ENCODE measurements at places on chromosomes 12 and 14.

GRCh38 chr14:36177489-36177888 is 967 bp upstream of the PTCSC3 start:
- DNase-seq = no peak

DNA sequence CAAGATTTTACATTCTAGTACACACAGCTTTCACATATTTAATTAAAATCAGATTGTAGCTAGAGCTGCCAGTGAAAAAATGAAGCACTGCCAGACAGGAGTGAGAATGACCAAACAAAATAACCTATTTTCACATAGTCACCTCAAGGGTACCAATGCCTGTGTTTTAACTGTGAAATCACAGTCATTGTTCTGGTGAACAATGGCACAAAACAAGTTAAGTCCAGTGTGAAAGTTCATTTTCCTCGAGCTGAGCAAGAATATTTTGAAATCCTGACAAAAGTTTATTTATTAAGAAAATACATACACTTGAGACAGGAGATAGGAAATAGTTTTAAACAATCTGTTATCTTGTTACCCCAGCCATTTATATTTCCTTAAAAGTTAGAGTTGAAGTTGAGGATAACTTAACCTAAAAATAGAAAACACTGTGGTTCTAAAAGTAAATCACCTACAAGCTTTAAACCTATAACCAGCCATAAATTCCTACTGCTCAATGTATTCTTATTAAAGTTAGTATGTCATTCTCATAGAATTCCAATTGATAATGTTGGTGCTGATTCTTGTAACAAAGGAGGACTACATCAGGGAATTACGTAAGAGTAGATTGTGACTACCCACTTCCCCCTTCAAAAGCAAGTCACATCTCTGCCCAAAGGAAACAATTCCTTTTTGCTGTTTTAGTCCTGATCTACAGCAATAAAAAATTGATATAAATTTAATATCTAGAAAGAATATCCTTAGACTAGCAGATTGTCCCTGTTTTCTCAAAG is 15.9 kb downstream of the DENND5B start:
- DNase-seq = no peak

DNA sequence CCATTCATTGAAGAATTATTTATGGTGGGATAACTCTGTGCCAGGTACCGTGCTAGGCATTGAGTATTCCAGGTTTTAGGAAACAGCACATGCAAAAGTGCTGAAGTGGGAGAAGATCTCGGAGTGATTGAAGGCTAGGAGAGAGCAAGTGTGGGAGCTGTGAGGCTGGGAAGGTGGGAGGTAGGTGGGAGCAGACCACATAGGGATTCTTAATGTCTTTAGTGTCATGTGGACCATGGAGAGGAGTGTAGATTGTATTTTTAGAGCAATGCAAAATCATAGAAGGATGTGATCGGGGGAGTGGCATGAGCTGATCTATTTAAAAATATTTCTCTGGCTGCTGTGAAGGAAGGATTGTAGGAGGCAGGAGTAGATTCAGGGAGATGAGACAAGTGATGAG is 5.4 kb downstream of the PTPN11 start:
- no peak for DNase-seq

GRCh38 chr12:124347335-124347734 is 52.4 kb downstream of the RFLNA start:
- DNase-seq = no peak

DNA sequence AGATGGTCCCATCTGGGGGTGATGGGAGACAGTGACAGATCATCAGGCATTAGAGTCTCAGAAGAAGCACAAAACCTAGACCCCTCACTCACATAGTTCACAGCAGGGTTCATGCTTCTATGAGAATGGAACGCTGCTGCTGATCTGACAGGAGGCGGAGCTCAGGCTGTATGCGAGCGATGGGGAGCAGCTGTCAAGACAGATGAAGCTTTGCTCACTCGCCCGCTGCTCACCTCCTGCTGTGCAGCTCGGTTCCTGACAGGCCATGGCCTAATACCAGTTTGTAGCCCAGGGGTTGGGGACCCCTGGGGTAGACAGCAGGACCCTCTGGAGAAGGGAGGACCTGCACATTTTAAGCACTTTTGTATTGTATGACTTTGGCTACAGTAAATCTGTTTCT is 111.2 kb downstream of the LGMN start:
- no peak for DNase-seq

DNA sequence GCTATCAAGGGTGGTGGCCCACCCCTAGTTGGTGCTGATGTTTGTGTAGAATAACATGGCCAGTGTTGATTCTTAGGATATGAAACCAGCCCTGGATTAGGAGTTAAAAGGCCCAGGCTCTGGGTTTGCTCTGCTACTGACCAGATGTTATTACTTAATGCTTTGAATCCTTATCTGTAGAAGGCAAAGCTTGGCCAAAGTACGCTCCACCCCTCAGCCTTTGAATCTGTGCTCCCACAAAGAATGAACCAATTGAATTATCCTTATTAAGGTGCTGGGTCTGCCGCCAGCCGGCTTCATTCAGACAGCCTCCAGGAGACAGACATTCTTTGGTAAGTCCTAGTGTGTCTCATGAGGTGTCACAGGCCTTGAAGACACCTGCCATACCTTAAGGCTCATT is 41.8 kb downstream of the AKAP3 start:
- no peak for DNase-seq

DNA sequence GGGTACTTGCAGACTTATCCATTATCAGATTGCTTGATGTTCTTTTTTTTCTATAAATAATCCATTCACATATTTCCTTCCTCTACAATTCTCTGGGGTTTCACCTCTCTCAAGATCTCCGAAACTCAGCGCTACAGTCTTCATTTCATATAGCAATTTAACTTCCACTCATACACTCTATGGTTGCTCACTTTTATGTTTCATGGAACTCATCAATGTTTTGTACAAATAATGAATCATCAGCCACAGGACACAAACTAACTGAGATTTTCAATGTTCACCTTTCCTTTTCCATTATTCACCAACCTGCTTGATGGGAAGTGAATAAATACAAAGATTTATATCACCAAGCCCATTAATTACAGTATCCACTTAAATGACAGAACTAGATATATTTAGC is 534.7 kb downstream of the LRFN5 start:
- no peak for DNase-seq

- DNase-seq = no peak
These were observed 12.1 kb downstream of the TRMT61A start for GRCh38 chr14:103540821-103541708.

DNA sequence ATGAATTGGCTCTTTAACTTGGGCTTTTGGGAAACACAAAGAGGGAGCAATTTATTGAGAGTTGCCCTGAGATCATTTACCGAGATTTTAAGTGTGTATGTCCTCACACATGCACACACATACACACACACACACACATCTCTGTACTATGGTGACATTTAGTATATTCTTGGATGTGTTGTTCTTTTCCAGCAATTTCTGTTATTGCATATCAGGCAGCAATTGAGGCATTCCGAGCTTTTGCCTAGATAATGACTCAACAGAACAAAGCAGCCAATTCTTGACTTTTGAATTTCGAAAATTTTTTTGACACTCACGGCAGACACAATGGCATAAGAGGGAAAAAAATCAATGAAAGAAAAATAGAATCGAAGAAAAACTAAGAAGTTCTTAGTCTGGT is 248.5 kb downstream of the DUSP6 start:
- DNase-seq = no peak

DNA sequence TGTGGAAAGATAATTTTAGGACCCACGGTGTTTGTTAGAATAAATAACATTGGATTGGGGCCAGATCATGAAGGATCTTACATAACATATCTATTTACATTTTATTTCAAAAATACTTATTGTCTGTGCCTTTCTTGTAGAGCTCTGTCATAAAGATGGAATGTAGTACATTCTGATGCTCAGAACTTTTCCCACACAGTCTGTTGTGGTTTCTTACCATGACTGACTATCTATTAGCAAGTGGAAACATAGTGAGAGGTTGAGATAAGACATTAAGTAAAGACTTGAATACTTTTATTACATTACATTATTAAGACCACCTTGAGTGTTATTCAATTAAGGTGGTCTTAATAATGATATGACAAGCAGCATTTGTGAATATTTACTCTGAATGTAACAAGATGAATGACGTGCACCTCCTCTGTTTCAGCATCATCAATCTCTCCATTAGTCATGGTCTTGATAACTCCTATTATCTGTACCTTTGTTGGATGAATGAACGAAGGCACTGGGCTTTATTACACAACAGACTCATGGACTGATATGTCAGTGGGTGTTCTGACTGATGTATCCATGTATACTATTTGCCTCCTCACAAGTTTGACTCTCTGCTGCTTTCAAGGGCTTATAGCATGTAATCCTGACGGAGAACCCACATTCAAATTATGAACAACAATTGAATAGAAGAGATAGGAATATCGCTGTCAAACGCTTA is 883.0 kb upstream of the FLRT2 start:
- DNase-seq = no peak

DNA sequence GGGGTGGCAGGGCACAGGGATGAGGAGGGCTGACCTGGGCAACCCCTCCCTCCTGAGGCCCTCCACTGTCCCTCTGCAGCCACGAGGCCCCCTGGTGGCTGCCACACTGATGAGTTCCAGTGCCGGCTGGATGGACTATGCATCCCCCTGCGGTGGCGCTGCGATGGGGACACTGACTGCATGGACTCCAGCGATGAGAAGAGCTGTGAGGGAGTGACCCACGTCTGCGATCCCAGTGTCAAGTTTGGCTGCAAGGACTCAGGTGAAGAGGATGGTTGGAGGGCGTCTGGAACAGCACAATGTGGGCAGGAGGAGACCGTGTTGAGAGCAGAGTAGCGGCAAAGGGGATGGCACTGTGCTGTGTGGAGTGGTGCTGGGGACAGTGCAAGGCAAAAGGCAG is 25.7 kb upstream of the LRP1-AS start:
- peak; percentile 35 for DNase-seq

DNA sequence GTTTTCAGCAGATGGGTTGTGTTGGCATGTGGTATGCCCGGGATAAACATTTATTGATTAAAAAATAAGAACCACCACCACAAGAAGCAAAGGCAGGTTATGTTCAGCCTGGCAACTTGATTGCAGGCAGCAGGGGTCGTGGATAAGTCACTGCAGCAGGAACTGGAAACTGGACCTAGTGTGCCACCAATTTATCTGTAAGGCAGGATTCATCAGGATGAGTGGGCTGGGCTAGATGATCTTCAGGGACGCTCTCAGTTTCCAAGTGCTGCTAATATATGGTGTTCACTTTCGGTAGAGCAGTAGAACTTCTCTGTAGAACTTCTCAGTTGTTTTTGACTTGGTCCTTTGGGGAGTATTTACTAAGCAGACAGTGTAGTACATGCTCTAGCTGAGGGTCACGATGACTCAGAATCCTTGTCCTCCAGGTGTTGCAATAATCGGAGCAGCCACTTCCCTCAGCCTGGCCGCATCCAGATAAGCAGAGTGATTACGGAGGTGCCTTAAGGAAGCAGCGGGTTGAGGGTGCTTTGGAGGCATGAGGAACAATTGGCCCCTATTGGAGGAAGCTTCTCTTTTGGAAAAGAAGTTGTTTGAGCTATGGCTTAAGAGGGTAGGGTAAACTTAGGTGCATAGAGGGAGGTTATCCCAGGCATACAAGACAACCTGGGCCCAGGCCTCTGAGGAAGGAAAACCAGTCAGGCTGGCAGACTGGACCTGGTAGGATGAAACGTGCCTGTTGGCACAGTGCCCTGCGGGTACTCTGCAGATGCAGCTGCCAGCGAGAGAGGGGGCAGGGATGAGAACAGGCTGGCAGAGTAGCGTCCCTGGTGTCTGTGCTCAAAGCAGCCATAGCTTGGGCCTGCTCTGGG is 104.0 kb downstream of the GPR135 start:
- DNase-seq = no peak

DNA sequence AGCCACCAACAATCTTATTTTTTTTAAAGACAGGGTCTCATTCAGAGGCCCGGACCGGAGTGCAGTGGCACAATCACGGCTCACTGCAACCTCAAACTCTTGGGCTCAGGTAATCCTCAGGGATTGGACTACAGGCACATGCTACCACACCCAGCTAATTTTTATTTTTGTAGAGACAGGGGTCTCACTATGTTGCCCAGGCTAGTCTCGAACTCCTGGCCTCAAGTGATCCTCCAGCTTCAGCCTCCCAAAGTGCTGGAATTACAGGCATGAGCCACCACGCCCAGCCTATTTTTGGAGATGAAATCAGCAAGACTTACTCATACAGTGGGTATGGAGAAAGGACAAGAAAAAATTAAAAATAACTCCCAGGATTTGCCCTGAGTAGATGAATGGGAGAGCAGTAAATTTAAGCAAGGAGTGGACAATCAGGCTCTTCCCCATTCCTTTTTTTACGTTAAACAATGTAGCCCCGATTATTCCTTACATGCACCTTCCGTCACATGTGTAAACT is 13.2 kb downstream of the FMNL3 start:
- no peak for DNase-seq

DNA sequence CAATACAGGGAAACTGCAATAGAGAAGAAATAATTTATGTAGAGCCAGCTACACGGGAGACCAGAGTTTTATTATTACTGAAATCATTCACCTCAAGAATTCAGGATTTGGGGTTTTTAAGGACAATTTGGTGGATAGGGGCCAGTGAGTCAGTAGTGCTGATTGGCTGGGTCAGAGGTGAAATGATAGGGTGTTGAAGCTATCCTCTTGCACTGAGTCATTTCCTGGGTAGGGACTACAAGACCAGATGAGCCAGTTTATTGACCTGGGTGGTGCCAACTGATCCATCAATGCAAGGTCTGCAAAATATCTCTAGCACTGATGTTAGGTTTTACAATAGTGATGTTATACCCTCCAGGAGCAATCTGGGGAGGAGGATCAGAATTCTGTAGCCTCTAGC is 486.3 kb downstream of the LRIG3 start:
- no peak for DNase-seq

- no peak for DNase-seq
These were observed 410.7 kb downstream of the TMEM117 start for GRCh38 chr12:44246482-44247105.

DNA sequence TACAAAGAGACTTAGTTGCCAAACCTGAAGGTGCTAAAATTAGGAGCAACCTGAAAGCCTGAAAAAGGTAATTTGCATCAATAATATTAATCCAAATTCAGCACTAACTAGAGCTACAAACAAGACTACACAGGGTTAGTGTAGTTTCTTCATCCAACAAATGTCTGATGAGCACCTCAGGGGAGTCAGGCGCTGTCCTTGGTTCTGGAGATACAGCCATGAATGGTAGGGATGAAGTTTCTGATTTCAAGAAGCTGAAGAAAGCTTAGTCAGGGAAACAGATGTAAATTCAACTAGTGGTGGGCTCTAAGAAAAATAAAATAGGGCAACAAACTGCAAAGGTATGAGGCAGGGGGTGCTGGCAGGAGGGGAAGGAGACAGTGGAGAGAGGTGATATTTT is 266.3 kb downstream of the GLT1D1 start:
- no peak for DNase-seq

DNA sequence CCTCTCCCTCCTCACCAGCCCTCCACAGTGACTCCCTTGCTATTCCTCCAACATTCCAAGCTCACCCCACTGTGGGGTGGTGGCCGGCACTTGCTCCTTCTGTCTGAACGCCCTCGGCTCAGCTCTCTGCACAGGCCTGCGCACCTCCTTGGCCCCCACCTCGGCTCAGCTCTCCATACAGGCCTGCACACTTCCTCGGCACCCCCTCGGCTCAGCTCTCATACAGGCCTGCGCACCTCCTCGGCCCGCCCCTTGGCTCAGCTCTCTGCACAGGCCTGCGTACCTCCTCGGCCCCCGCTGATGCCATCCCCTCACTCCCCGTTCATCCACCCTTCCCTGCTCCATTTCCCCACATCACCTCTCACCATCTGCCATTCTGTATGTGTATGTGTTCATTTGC is 332.7 kb upstream of the FKBP4 start:
- DNase-seq = no peak

- no peak for DNase-seq
These were observed 165.1 kb downstream of the SLC38A4 start for GRCh38 chr12:46660719-46661109.

Data from stimulated activated CD4-positive, alpha-beta T cell treated with anti-CD3 and anti-CD28 coated beads, Interleukin-2, amount 100 ng/mL, for 24 hours (primary cell).